Trophoblast cell (in vitro differentiated cells and primary cell): ENCODE measurements at places on chromosomes 13 and 19.

DNA sequence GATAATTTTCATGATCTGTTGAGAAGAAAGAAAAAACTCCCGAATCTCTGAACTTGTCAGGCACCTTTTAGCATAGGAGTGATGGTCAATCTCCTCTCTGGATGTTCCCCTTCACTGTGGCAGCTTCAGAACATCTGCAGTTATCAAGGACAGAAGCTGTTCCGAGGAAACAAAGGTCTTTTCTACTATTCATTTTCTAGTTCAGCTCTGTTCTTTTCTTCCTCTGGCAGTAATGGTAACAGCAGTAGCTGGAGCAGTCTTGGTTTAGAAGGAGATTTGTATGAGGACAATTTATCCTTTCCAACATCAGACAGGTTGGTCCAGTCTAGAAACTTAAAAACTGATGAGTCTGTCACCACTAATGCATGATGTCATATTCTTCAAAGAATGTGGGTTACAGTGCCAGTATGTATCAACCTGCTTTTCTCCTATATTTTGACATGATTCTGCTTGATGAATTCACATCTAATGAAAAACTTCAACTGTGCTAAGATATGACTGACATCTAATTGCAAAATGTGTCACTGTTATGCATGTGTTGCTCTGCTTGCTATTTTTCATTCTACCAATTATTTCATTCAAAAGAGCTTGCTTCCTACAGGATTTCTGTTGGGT is 41.0 kb downstream of the AKAP11 start:
- DNase-seq = no peak

DNA sequence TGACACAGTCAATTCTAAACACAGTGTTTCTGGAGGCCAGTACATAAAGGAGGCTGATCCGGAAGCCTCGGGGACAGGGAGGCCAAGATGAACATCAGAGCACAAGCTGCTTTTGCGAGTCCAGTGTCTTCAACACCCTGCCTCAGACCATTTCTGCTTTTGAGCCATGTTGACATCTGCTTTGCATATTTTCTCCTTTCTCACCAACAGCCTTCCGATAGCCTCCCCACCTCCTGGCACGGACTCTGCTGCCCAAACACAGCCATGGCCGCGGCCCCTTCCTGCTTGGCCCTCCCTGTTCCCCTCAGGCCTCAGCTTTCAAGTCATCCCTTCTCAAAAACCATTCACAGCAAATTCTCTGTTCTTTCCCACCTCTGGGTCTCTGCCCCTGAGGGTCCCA is 3.6 kb downstream of the LRRC25 start:
- no peak for DNase-seq

GRCh38 chr19:18608805-18609716 is 2.5 kb upstream of the CRLF1 start:
- DNase-seq = no peak

- no peak for DNase-seq
These were observed 16.0 kb downstream of the SPATA13 start for GRCh38 chr13:24176351-24177101.

DNA sequence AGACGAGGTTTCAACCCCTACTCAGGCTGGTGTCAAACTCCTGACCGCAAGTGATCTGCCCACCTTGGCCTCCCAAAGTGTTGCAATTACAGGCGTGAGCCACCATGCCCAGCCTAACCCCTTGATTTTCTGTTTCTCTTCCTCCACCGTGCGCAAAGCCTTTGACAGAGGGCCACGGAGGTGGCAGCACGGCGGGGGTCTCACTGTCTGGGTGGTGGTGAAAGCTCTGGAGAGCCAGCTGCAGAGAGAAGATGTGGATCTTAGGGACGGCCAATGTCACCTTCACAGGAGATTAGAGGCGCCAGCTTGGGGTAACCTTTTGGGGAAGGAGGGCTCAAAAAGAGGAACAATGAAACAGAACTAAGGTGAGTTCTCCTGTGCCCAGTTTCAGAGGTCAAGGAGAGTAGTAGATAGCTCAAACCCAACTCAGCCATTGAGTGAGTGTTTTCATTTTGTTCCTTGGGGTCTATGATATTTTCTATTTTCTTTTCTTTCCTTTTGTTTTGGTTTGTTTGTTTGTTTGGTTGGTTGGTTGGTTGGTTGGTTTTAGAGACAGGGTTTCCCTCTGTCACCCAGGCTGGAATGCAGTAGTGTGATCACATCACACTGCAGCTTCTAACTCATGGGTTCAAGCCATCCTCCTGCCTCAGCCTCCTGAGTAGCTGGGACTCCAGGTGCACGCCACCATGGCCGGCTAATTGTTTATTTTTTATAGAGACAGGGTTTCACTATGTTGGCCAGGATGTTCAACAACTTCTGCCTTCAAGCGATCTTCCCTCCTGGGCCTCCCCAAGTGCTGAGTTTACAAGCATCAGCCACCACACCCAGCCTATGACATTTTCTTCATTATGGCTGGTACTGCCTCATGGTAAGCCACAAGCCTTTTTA is 37.7 kb downstream of the GPR42 start:
- DNase-seq = no peak

- no peak for DNase-seq
These were observed 6.7 kb upstream of the HOOK2 start for GRCh38 chr19:12782174-12782423.

DNA sequence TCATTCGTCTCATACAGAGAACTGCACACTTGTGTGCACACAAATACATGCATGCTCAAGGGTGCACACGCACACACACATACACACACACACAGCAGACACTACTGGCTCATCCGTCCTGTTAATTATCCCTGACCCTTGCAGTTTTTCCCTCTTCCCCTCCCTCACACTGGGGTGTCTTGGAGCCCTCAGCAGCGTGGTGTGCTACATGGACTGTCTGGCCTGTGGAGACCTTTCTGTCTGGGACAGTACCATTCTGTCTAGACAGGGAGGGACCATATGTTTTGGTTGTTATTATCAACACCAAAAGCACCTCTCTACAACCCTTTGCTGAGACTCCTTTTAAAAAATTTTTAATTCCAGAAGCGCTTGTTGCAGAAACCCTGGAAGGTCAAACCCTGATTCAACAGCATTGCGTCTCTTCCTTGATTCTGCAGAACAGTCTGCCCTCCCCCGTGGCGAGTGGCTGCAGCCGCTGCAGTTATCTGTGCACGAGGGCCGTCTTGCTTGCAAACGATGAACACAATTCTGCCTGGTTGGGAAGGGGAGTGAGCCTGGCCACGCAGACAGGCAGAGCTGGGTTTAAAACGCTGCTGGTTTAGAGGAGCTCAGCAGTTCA is 374.0 kb downstream of the IRS2 start:
- peak; percentile 56 for DNase-seq

- no peak for DNase-seq
These were observed 24.9 kb downstream of the ARHGEF7 start for GRCh38 chr13:111139873-111140561.

- no peak for DNase-seq
These were observed 18.9 kb downstream of the CCDC97 start for GRCh38 chr19:41328842-41329225.

GRCh38 chr13:77863144-77863543 is 55.5 kb downstream of the EDNRB start:
- DNase-seq = no peak

GRCh38 chr19:49324801-49325576 is at the start of gene SLC6A16:
SLC6A16 (minus strand) TSS chr19:49325191; CDS start chr19:49311347, 13,844 bp downstream.
- DNase-seq = no peak

DNA sequence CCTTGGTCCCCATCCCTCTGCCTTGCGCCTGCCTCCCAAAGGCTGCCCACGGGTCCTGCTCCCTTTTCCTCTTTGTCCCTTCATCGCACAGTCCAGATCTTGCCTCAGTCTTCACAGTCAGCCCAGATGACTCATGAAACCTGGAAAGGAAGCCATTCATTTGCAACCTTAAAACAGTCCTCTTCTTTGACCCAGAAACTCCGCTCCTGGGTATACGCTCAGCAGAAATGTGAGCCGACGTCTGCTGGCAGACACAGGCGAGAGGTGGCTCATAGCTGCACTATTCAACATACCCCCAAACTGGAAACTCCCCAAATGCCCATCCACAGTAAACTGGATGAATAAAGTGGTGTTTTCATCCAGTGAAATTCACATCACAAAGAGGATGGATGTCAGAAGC is 13.6 kb upstream of the PEPD start:
- DNase-seq = no peak

DNA sequence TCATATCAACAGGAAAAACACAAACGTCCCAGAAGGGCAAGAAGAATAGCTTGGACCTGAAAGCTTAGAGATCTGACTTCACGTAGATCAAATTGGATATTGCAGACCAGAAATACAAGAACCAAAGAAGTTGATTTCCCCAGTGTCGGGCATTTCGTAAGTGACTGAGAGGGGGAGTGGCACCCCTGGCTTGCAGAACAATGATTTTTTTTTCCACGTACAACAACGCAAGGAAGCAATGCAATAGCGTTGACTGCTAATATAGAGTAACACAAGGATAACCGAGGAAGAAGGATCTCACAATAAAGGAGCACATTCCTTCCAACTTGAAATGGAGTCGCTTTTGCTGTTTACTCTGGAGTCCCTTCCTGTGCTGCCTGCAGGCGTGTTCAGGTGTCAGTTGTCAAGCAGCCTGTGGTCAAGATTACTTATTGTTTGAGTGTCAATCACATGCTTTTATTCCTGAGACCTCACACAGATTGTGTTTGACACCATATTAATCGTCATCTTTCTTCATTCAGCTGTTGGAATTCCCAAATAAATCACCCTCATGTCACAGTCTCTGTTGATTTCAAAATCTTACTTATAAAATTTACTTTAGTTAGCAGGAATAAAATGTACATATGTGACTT is 139.4 kb downstream of the FREM2 start:
- no peak for DNase-seq

- no peak for DNase-seq
These were observed 4.0 kb upstream of the PNMA8B start for GRCh38 chr19:46499692-46500091.
